Islet precursor cell (in vitro differentiated cells): ENCODE measurements at places on chromosomes 2 and 18.

GRCh38 chr2:191661097-191661924, 16.6 kb upstream of the NABP1 start:
- DNase-seq, result no peak

DNA sequence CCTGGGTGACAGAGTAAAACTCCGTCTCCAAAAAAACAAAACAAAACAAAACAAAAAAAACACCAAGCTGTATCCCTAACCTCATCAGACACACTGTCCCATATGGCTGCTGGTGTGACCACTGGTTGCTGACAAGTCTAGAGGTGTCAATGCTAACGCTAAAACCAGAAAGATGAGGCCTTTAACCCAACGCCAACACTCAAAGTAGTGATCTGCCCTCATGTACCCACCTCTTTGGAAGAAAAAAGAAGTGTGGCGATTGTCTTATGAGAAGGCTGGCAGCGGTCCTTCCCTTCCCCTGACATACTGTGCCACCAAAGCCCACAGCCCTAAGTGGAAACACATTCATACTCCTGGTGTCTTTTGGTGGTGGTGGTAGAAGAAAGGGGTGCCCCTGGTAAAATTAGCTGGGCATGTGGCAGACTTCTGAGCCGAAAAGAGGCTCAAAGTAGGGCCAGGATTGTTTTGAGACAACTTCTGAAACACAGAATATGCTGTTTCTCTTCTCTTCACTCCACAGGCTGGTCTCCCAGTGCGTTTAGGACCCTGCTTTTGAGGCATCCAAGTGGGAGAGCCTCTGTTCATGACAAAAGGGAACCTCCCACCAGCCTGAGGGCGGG, 9.8 kb downstream of the SERTAD2 start:
- no peak for DNase-seq

DNA sequence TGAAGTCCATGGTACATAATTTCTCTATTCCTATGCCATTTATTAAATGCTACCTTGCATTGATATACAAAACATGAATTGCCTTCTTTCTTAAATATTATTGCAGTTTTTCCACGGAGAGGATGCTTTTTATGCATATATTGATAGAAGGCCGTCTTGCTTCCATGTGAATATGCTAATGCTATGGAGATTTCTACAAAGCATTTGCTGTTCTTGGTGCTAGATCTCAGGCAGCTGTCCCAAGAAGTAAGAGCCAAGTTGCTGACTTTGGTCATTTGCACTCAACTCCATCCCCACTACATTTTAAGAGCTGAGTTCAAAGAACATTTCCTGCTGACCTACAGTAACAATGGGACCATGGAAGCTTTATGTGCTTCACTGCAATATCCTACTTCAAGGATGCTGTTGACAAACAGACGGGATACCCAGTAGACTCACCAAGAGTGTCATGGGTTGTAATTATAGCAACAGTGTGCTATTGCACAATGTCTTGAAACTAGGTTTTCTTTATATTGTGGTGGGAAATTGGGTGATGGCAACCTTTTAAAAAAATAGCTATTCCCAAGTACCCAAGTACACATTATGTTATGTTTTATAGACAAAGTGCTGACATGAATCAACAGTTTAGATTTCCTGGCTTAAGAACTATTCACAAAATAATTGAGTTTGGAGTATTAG, 1172.4 kb upstream of the PIK3C3 start:
- DNase-seq, result no peak

DNA sequence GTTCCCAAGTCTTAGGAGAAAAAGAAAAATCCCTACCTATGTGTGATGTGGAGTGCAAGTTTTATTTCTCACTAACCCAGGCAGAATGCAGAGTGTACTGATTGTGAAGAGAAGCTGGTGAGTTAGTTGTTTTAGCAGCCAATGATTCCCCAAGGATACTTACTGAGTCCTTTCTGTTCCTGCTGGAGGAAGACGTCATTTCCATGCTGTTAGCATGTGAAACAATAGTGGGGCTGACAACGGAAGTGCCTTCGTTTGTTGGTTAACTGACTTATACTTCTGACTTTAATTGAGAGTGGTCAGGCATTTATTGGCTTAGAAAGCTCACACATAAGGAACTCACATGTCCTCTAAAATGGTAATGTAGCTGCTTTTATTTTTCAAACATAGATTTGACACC, 180.6 kb downstream of the MC4R start:
- no peak for DNase-seq

DNA sequence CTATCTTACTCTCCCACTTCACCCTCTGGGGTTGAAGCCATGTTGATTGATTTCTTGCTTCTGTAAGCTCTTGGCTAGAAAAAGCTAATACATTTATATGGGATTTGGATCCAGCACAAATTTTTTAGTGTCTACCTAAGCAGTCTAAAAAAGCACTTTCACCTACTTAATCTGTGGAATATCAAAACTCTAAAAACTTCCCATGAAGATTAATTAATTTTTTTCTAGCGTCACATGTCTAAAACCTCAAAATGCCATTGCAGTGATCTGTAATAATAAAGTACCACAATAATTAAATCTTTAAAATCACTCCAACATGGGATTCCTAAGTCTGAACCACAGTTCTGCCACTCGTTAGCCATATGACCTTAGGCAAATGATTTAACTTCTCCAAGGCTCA, 180.1 kb downstream of the EN1 start:
- no peak for DNase-seq

- DNase-seq, result no peak
Measured at GRCh38 chr2:163612332-163612731, 123.5 kb downstream of the FIGN start.

- no peak for DNase-seq
Measured at GRCh38 chr2:10658914-10659257, 30.9 kb downstream of the NOL10 start.

DNA sequence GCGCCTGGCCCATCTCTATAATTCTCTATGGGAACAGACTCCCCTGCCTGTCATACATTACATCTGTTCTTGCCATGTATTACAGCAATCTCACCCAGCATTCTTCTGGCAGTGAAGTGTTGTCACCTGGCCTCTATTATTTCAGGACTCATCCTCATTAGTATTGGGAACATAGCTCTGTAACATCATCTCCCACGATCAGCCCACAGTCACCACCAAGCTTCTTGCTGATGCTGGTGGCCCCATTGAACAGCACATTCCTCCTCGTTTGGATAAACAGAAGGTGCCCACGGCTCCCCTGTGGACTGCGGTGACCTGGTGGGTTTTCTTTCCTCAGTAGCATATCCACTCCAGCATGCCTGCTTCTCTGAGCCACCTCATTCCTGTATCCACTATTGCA, 21.5 kb downstream of the CHCHD5 start:
- no peak for DNase-seq

DNA sequence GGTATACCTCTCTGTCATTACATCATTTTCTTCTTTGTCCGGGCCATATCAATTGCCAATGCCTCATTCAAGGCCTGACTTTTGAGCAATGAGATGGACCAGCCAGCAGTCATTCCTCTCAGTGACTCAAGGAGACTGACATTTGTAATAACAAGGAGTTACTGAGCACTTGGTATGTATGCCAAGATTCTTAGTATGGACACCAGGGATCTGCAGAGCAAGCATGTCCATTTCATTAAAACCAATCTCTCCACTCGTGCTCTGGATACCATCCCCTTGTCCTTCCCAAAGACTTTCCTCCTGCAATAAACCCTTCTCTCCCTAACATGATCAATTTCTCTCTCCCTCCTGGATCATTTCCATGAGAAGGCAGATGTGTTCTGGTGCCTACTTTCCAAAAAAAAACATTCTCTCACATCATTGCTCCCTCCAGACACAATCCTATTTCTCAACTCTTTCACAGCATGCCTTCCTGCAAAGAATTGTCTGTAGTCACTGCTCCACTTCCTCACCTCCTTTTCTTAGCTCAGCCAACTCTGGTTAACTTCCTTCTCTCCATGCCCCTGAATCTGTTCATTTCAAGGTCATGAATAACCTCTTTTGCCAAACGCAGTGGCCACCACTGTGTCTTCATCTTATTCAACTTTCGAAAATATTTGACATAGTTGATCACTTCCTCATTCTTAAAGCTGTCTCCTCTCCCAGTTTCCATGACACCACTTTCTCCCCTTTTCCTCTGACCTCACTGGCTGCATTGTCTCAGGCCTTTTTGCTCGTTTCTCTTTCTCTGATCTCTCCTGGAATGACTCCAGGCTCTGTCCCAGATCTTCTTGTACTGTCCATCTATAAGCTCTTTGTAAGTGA, 102.8 kb upstream of the CYP1B1 start:
- peak; percentile 72 for DNase-seq

DNA sequence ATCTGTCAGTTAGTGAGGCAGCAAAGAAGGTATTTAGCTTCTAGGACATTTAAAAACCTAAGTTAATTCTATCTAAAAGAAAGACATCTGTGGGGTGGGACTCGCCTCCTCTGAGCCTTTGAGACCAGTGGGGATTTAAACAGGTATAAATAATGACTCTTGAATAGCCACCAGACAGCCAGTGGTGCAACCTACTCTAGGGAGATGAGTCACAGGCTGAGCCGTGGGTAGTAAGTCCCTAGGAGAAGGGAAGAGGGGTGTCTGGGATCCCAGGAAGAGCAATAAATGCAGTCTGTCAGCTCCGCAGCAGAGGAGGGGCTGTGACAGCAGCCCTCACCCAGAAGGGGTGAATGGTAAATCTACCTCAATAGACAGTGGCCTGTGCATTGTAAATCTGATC, 43.1 kb upstream of the GALNT3 start:
- DNase-seq, result peak; percentile 85

DNA sequence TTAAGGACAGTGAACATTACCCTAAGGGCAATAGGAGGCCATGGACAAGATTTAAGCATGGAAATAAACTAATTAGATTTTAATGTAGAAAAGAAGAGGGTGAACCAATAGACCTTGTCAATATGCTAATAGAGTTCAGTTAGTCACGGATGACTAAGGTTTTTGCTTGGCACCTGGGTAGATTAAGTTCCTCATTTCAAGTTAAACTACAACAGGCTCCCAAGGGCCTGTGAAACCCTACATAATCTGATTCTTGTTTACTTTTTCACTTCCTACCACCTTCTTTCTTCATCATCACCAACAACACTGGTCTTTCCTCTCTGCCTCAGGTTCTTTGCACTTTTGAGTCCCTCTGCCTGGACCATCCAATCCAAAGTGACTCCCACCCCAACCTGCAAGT, 14.8 kb downstream of the SP110 start:
- DNase-seq, result no peak

DNA sequence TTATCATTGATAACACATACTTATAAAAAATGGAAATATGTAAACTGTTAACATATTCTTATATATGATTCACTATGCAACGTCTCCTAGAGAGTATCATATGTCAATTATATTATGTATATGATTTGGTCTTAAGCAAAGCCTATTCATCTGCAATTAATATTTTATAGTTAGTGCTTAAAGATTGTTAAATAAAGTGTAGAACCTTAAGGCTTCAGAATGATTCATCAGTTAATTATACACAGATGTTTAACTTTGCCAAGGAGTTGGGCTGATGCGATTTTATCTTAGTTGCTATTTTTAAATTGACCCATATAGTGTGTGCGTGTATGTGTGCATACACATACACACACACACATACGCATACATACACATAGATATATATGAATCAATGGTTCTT, 323.1 kb downstream of the RBM43 start:
- no peak for DNase-seq

- no peak for DNase-seq
Measured at GRCh38 chr18:58536202-58536516, 92.7 kb downstream of the ALPK2 start.

- DNase-seq, result no peak
Measured at GRCh38 chr2:24121066-24121465, 2.1 kb downstream of the PFN4 start.

DNA sequence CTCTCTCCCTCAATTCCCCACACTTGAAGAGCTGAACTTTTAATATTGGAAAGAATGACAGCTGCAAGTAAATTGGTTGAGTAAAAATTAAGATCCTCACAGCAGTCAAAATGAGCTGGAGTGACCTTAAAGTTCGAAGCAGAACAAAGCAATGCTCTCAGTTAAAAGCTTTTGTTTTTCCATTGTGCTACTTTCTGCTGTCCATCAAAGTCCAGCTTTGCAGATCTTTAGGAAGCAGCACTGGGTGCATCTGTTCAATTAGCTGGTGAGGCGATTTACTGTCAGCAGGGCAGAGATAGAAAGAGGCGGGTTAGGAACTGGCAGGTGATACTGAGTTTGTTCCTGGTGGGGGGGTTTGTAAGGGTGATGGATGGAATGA, 834.8 kb downstream of the CPS1 start:
- DNase-seq, result no peak
